ENCODE measurements at places on chromosomes 3 and 15. TPM values are rescaled to one million over a fixed set of nuclear protein-coding genes. Genes with fewer than 3 reads are reported as not detected.

The STAC gene
- total RNA-seq: not detected

GRCh38 chr3:42174679-42175385 is 83.7 kb downstream of the TRAK1 start:
- peaks cover 23% of the 10 kb centered on the region for H3K4me1 ChIP-seq
- H3K4me3 ChIP-seq: no peak overlapping the region
- H3K27me3 ChIP-seq: no peaks in the 10 kb centered on the region
- H3K27ac ChIP-seq: no peak overlapping the region
- no peak for ATAC-seq

The MEGF11 gene
- not detected for total RNA-seq

DNA sequence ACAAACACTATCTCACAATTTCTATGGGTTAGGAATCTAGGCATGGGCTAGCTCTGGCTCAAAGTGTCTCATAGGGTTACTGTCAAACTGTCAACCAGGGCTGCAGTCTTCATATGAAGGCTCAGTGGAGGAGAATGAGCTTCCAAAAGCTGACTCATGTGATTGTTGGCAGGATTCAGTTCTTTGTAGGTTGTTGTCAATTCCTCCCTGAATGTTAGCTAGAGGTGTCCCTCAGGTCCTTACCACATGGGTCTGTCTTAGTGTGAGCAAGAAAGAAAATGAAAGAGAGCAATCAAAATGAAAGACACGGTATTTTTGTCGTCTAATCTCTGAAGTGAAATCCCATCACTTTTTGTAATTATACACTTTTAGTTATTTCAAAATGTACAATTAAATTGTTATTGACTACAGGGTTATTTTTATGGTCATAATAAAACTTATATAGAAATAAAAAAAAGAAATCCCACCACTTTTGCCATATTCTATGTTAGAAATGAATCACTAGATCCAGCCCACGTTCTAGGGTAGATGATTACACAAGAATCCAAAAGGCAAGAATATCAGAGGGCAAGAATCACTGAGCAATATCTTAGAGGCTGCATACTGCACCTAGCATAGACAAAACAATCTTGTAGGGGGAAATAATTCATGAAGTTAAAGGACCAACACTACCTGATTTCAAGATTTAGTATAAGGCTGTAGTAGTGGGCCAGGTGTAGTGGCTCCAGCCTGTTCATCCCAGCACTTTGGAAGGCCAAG is 8.4 kb downstream of the ACSBG1 start:
- H3K4me1 ChIP-seq: peaks cover 4% of the 10 kb centered on the region
- peak; percentile 96 for ATAC-seq
- H3K4me3 ChIP-seq: no peak overlapping the region
- peaks cover 4% of the 10 kb centered on the region for H3K27me3 ChIP-seq

- H3K4me3 ChIP-seq: no peak overlapping the region
- H3K4me1 ChIP-seq: no peaks in the 10 kb centered on the region
- ATAC-seq: no peak
- H3K36me3 ChIP-seq: no peaks in the 10 kb centered on the region
These were observed 74.4 kb downstream of the MOBP start for GRCh38 chr3:39541917-39542329.

The RASGRP1 gene
- 164 TPM for total RNA-seq

All from activated T-helper 17 cell treated with anti-CD3 and anti-CD28 coated beads, Interleukin-2, amount 50 U/mL, for 72 hours (primary cell).